ENCODE measurements at places on chromosomes 2 and 18.

GRCh38 chr2:26572591-26572990 lies 68.6 kb downstream of the CIB4 start:
- no peak for DNase-seq

DNA sequence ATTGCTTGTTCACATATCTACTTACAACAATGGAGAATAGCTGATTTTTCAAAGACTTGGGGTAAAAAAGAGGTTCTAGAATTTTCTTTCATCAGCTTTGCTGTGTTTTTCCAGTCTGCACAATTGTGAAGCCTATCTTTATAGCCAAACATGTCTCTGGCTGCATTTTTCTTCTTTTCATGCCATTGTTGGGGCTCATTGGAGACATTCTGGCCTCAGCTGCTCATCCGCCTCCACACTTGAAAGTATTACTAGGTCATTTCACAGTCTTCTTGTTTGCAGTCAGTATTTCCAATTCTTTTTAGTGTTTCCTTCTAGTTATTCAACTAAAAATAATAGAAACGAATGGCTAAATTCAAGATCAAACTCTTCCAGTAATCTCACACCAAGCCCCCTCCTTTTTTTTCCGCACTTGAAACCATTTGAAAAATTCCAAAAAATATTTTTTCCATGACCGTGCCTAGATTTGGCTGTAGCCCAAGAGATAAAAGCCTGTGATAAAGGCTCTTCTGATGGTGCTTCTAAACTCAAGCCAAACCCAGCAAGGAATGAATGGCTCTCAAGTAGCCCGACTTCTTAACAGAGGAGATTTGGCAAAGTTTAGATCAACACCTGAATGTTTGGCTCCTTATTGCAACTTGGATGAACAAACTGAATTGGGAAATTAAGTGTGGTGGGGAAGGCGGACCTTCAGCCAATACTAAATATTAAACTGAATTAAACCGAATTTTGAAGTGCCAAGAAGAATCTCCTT lies 103.4 kb downstream of the NRP2 start:
- no peak for DNase-seq

DNA sequence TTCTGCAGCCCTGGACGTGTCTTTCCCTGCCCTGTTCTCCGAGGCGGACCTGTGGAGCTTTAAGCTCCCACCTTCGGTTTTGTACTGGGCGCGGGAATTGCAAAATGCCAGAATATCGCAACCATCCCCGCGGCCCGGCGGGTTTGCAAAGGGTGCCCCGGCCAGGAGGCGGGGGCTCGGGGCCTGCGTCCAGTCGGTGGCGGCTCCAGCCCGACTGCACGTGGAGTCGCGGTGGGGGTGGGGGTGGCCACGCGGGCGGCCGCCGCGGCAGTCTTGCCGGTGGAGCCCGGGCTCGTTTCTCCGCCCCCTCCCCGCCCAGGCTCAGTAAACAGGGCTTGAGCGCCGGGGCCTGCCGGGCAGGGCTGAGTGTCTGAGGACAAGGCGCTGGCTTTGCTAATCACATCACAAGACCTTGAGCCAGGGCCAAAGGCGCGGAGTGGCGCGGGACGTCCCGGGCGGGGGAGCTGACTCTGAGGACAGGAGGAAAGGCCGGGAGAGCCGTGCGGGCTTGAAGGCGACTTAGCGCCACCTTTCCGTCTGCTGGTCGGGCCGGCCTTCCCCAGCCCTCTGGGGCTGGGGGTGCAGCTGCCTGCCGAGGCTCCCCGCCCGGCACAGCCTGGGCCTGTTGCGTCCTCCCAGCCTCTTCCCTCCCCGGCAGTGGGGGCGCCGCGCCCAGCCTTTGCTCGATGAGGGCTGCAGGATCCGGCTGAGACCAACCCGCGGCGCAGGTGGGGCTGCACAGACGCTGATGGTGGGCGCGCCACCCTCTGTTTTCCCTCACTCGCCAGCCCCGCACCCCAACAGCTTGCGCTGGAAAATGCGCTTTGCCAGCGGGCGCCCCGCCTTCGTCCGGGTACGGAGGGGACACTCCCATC lies 786 bp upstream of the ZFP36L2 start:
- peak; percentile 83 for DNase-seq

- DNase-seq, result no peak
These were observed 35.0 kb downstream of the ERLEC1 start for GRCh38 chr2:53821810-53822209.

DNA sequence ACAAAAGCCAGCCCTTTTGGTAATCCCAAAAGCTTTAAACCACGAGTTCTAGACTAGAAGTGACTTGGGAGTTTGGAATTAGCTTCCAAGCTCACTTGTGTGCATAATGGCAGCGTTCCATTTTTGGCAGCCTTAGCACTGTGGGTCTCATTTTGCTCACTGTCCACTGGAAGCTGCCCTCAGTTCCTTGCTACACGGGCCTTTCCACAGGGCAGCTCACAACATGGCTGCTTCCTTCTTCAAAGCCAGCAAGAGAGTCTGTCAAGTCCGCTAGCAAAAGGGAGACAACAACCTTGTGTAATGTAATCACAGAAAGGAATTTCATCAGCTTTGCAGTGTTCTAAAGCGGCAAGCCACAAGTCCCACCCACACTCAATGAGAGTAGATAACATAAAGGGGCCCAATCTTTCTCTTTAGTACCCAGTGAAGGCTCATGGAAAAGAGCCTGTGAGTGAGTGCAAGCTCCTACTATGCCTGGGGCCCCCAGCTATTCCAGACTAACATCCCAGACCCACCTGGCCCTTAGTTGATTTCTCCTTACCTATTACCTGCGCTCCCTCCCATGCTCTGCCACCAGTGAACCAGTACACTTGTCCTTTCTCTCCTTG lies 239.7 kb upstream of the FBXO11 start:
- DNase-seq, result no peak

All from LoVo (cell line).